Left ventricle myocardium inferior (tissue), 1 donor: ENCODE measurements at places on chromosomes 7 and 10. TPM values are rescaled to one million over a fixed set of nuclear protein-coding genes. Genes with fewer than 3 reads are reported as not detected.

The NUDT5 gene
- total RNA-seq, result 8.6 TPM

The WIPF3 gene
- total RNA-seq, result 8.0 TPM

The GLI3 gene
- total RNA-seq, result 5.5 TPM

The TMEM273 gene
- total RNA-seq, result 29.0 TPM

The LRRC61 gene
- 4.3 TPM for total RNA-seq
